ENCODE measurements at places on chromosomes 12 and 14.

DNA sequence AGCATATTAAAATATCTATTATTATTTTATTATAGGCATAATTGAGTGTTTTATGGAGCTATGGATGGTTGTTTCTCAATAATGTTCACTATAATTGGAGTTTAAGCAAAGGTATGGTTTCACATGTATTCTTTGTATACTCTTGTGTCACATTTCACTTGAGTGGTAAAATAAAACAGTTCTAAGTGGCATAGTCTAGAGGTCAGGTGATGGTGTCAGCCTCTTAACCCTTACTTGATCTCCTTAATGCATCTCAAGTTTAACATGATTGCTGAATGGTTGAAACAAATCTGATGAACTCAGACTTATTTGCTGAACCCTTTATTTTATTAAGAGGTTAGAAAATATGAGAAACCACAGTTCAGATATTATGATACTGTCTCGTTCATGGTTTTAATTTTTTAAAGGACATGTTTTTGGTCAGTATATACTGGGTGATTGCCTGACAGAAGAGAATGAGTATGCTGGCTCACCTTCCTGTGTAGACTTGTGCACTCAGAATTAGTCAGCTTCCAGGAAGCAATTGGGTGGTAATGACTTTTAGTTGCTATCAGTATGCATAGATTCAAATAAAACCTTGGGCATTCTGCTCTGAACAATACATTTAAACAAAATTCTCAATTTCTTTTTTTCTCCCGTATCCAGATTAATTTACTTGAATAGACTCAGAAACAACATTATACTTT lies 464.6 kb downstream of the PCNX1 start:
- peak; percentile 69 for DNase-seq

DNA sequence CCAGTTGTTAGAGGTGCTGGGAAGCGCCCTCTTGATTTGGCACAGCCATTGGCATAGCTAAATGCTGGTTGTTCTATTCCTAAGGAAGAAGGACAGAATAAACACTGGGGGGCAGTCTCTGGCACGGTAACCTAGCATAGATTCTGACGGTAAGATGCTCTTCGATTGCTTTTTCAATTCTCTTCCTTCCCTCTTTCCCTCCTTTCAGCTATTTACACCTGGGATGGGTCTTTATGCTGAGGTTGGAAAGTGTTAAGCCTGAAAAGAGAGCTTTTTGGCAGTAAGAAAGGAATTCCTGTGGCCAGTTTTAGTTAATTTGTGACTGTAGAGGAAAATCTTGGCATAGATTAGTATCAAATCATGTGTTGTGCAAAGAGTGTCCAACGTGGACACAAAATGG lies 162.8 kb downstream of the SNAPC1 start:
- peak; percentile 46 for DNase-seq

DNA sequence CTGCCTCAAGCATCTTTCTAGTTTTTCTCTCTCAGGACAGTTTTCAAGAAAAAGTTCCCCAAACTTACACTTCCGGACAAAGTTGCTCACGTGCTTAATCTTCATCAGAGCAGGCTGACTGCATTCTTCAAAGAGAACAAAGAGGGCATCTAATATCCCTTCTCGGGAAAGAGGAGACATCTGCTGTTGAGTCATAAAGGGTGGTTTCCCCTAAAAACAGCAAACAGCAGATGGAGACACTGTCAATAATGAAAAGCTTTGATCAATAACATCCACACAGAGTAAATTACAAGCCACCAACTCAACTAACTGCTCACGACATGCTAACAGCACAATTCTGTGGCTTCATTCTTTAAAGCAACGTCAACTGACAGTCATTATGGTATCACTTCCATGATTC lies 8.1 kb downstream of the CIT start:
- peak; percentile 11 for DNase-seq

- no peak for DNase-seq
Measured at GRCh38 chr14:32400480-32400879, 71.4 kb downstream of the AKAP6 start.
